Spleen (tissue), 13 donors: ENCODE measurements at places on chromosomes 11 and 22.
A peak's percentile ranks its signal among the peaks of the same experiment; 100 is the strongest.

- no peak for DNase-seq
Measured at GRCh38 chr22:50196256-50196655, 4.6 kb upstream of the SELENOO start.

DNA sequence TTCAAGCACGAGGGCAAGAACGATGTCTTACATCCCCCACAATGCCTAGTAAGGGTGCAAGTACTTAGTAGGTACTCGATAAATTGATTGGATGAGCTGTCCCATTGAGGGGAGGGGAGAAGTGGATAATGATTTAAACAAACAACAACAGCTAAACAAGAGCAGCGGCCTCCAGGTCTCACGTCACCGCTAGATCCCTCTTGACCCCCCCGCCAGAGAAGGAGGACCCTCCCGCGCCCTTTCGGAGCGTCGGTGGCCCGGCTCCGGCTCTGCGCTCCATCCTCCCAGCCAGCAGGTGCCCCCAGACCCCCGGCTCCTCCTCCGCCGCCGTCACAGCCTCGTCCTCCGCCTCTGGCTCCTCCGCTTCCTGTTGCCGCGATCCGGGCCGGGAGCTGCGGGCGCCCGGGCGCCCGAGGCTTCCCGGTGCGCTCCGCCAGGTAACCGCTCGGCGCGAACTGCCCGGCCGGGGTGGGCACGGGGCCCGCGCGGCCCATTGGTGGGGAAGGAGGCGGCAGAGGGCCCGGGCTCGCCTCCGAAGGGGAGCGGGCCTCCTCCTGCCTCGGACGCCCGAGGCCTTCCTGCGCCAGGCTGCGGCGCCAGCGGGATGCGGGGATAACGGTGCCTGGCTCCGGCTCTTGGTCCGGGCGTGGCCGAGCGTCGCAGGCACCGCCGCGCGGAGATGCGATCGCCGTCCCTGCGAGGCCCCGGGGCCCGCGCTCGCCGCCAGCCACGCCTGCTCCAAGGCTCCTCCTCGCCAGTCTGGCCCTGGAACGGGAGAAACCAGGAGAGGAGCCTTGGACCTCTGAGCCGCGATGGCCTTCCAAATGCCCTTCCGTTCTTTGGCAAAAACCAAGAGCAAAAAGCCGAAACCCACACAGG, at the start of gene TLCD5:
Gene TLCD5 (plus strand): TSS at position 368 of the 879 bp plus-strand sequence. CDS start 2,143 bp downstream, outside the sequence.
- DNase-seq = peak; percentile 84

- no peak for DNase-seq
Measured at GRCh38 chr11:12330485-12331231, 46.7 kb upstream of the PARVA start.

DNA sequence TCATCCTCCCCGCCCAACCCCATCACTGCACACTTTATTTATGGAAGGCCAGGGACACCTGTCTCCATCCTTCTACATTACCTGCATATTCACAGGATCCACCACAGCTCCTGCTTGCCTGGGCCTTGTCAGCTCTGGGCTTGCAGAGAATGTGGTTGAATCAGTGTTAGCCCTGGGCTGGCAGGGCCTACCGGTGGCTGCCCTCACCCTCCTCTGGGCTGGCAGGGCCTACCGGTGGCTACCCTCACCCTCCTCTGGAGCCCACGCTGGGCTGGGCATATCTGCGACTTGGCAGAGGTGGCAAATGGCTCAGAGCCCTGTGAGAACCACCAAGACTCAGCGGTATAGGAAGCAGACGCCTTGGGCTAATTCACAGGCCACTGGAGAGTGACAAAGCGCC, 300.9 kb downstream of the NTM start:
- DNase-seq = no peak

GRCh38 chr11:62592989-62593421, 1.7 kb upstream of the TUT1 start:
- DNase-seq = no peak

GRCh38 chr11:31643857-31644256, 134.3 kb downstream of the ELP4 start:
- no peak for DNase-seq

DNA sequence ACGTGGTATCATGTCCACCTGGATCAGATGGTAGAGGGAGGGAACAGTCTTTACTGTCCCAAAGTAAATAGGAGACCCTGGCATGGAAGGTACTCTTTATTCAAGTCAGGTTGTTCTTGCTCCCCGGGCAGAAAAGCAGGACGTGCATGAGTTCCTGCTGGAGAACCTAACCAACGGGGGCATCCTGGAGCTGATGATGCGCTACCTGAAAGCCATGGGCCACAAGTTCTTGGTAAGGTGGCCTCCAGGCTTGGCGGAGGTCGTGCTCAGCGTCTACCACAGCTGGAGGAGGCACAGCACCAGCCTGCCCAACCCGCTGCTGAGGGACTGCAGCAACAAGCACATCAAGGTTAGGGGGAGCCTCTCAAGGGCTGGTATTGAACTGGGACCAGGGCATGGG, 48.7 kb downstream of the CABIN1 start:
- DNase-seq = no peak

DNA sequence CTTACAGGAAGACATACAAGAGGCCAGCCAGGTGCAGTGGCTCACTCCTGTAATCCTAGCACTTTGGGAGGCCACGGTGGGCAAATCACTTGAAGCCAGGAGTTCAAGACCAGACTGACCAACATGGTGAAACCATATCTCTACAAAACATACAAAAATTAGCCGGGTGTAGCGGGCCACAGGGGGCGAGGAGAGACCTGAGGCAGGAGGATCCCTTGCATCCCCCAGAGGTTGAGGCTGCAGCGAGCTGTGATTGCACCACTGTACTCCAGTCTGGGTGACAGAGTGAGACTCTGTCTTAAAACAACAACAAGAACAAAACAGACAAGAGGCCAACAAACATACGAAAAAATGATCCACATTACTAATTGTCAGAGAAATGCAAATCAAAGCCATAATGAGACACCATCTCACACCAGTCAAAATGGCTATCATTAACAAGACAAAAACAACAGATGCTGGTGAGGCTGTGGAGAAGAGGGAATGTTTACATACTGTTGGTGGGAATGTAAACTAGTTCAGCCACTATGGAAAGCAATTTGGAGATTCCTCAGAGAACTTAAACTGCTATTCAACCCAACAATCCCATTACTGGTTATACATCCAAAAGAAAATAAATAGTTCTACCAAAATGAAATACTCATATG, 498.8 kb upstream of the ARHGAP42 start:
- DNase-seq = no peak

DNA sequence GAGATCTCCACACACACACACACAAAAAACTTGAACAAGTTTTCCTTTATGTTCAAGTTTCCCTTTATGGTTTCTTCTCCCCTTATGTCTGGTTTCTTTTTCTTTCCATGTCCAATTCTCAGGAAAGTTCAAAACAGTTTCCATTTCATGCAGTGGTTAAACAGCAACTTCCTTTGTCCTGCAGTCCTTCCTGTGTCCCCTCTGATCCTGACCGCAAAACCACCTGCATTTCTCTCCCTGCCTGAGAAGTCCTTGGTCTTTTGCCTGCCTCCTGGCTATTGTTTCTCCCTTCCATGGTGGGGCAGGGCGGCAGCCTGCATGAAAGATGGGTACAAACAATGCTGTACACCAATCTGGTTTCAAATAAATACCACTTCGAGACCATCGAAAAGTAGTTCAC, 58.3 kb upstream of the SORL1 start:
- DNase-seq = no peak

- DNase-seq = peak; percentile 70
Measured at GRCh38 chr11:47593934-47594855, at the start of gene C1QTNF4. TSS of gene C1QTNF4 (minus strand) at chr11:47594411. CDS start at chr11:47590810, 3,601 bp downstream.

DNA sequence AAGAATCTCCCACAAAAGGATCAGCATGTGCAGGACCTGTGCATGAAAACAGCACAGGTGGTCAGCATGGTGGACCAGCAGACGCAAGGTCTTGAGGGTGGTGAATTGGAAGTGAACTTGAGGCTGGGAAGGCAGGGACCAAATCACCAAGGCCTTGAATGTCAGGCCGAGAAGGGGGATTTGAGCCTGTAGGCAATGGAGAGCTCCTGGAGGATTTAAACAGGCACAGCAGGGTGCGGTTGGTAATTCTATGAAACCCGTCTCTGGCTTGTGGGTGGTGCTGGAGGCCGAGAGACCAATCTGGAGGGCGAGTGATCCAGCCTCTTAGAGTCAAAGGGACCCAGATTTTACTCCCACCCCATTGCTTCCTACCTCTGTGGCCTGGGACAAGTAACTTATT, 2.4 kb downstream of the TSKU start:
- DNase-seq = peak; percentile 46

- no peak for DNase-seq
Measured at GRCh38 chr11:46267930-46268329, 9.5 kb upstream of the CREB3L1 start.

GRCh38 chr22:46084943-46085827, 65.1 kb upstream of the PPARA start:
- peak; percentile 88 for DNase-seq

GRCh38 chr22:41557401-41558240, 3.2 kb upstream of the CSDC2 start:
- DNase-seq = no peak

DNA sequence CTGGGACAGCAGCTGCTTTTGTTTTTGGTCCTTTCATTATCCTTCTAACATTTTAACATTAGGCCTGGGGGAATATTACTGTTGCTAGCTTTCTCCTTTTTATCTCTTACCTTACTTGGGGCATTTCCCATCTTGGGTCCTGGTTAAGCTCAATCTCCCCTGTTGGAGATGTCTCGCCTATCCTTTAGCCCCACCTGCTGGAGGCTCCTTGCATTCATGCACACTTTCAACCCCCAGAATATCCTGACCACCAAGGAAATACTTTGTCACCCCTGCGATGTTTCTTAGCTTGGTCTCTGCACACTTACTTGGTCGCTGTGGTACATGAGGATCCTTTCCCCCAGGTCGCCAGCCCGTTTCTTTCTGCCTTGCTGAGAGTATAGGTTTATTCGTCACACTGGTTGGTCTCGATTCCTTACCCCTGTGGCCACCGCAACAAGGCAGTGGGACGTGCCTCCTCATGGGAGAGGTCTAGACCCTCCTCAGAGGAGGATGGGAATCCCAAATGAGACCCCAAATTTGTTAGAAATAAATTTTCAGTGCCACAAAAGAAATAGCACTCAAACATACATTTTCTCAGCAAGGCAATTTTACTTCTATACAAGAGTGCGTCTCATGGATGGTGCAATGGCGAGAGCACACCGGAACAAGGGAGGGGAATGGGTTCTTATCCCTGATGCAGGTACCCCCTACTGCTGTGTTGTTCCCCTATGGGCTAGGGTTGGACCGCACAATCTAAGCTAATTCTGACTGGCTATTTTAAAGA, 5.4 kb upstream of the TXN2 start:
- no peak for DNase-seq

DNA sequence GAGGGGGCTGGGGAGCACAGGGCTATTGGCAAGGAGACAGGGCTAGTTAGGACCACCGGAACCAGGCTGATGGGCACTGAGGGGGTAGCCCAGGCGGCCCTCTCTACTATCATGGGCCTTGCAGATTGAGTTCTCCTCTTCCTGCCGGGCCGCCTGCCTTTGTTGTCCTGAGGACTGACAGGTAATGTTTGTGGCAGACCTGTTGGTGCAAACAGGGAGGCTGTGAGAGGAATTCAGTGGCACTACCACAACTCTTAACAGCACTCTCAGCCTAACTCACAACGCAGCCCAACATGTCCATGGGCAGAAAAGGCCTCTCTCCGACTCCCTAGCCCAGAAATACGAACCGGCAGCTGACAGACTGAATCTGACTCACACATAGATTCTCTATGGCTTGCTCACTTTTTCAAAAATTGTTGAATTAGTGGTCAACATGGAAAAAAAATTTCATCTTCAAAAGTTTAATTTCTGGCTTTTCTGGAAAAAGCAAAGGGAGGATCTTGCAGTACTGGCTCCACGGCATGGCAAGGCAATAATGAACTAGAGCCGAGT, 11.4 kb downstream of the KCNJ5 start:
- DNase-seq = no peak

- DNase-seq = no peak
Measured at GRCh38 chr11:58617976-58618557, 4.4 kb upstream of the CNTF start.

DNA sequence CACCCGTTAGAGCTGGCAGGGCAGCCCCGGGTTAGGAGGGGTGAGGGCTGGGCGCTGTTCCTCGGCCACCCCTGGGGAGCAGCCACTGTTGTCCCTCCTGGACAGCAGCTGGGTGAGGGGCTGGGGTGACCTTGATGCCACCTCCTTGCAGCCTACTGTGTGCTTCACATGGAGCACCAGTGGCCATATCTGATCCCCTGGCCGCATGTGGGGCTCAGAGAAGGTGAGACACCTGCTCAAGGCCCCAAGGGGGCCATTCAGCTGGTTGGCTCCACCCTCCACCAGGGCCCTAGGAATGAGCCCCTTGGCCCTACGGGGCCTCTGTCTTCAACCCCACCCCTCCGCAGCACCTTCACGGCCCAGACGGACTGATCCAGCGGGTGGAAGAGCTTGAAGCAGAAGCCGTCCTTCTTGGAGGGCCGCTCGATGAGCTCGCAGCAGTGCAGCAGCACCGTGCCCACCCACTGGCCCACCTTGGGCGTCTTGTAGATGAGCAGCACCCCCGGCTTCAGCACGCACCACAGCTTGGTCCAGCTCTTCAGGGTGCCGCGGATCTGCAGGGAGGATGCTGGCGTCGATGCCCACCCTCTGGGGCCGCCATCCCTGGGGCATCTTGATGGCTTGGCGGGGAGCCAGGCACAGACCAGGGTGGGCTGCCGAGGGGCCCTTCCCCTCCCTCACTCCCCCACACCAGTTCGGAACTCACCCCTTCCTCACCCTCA, 44.9 kb downstream of the OSBPL5 start:
- peak; percentile 58 for DNase-seq

- DNase-seq = peak; percentile 70
Measured at GRCh38 chr11:414318-414857, 411 bp downstream of the SIGIRR start.

DNA sequence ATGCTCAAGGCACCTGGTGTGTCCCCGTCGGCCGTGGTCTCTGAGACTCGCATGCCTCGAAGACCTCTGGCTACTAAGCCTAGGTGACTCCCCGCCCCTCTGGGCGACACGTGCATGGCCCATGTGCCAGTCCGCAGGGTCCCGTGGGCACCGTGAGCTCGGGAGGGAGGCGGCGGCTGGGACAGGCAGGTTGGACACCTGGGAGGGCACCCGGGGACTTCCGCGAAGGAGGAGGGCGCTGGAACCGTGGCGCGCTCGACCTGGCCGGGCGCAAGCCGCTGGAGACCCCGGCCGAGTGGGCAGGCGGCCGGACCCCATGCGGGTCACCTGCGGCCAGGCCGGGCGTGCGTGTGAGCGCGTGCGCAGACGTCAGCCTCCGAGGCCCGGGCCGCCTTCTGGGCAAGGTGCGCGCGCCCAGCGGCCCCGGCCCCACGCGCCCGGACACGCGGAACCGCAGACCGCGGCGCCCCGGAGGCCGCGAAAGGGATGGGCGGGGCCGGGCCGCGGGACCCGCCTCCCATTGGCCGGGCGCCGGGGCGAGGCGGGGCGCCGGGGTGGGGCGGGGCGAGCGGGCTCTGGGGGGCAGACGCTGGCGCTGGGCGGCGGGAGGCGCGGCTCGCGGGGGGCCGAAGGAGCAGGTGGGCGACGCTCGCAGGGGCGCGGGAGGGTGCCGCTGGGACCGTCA, 579 bp upstream of the RASD2 start:
- DNase-seq = peak; percentile 86

- no peak for DNase-seq
Measured at GRCh38 chr11:71293961-71294782, 41.8 kb upstream of the SHANK2 start.

- no peak for DNase-seq
Measured at GRCh38 chr11:4522339-4522738, 22.7 kb upstream of the OR52M1 start.

GRCh38 chr11:114598461-114598860, 2.9 kb upstream of the NXPE4 start:
- DNase-seq = no peak

- no peak for DNase-seq
Measured at GRCh38 chr11:48019217-48019584, 38.8 kb downstream of the PTPRJ start.
